Progenitor cell of endocrine pancreas (in vitro differentiated cells): ENCODE measurements at places on chromosomes 16 and 17. TPM values are rescaled to one million over a fixed set of nuclear protein-coding genes. Genes with fewer than 3 reads are reported as not detected.

GRCh38 chr17:50196036-50196435 is 5.4 kb downstream of the COL1A1 start:
- peaks cover 4% of the 10 kb centered on the region for H3K4me1 ChIP-seq
- no peaks in the 10 kb centered on the region for H3K36me3 ChIP-seq
- H3K27me3 ChIP-seq, result peaks cover 10% of the 10 kb centered on the region

GRCh38 chr17:65545705-65546523 is 15.5 kb downstream of the AXIN2 start:
- H3K27me3 ChIP-seq, result no peaks in the 10 kb centered on the region
- no peak for DNase-seq
- H3K4me3 ChIP-seq, result no peak overlapping the region

Gene PRSS36
- 0.65 and 0.69 TPM in 2 replicates for total RNA-seq

Gene FADS6
- total RNA-seq, result 0.14 and 0.42 TPM in 2 replicates

DNA sequence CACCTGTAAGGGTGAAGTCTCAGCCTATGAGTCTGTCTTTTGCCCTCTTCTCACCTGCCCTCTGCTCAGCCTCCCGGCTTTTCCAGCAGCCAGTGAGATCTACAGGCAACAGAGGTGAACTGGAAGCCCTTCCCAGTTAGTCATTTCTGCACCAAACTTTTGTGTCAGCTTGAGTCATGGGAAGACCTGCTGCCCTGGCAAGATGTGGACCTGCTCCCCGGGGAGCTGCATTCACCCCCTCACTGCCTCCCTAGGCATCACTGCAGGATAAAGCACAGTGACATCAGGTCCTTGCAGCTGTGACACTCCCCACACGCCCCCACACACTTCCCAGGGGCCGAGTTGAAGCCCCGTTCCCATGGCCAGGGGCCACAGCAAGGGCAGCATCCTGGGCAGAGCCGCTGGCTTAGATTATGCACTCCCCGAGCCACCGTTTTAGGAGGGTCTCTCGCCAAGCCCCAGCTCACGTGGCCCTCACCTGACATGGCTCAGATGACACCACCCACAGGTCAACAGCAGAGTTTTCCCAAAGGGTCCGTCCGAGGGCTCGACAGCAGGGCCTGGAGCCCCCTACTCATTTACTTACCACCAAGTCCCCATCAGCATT is 6.5 kb upstream of the ABR start:
- no peak overlapping the region for H3K27ac ChIP-seq
- no peaks in the 10 kb centered on the region for H3K36me3 ChIP-seq
- DNase-seq, result no peak
- H3K4me1 ChIP-seq, result no peaks in the 10 kb centered on the region

DNA sequence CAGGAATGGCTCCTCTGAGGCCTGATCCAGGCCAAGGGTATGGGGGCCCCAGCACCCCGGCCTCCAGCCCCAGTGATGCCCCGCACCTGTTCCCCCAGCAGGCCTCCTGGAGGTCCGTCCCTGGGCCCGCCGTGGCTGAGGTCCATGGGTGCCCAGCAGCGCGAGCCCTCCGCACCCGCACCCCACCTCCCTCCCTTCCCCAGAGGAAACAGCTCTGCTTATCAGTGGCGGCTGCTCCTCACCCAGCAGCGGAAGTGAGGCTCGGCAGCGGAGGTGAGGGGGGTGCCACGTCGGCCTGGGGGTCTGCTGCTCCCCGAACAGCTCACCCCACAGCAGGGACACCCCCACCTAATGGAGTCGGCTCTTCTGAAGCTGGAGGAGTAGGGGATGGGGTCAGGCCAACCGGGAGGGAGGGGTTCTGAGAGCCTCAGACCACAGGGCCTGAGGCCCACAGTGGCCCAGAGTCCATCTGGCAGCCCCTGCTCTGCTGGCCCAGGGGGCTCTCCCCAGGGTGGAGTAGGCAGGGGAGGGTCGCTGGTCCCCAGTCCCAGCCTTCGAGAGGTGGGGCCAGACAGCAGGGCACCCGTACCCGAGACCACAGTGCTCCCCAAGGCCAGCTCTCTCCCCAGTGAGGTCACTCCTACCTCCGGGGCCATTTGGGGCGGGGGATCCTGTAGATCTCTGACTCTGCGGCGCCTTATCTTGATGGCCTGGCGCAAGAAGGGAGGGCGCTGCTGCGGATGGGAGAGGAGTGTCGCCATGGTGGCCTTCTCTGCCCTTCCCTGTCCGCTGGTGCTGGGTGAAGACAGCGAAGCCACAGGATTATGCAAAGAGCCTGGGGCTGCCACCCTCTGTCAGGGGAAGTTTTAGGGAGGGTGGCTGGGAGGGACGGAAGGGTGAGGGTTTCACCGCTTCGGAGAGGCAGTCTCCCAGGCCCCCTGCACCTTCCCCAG is at the start of gene UNC13D:
TSS of gene UNC13D (minus strand) at position 828 of the 953 bp plus-strand sequence. CDS start at position 761, 67 bp downstream.
- no peak for DNase-seq
- no peak within 1 kb of the TSS for H3K4me3 ChIP-seq
- no peaks in the 10 kb centered on the region for H3K27me3 ChIP-seq
- peaks cover 6% of the 10 kb centered on the region for H3K36me3 ChIP-seq
- H3K27ac ChIP-seq, result peak within 1 kb of the TSS; percentile 86
- H3K4me1 ChIP-seq, result peaks cover 12% of the 10 kb centered on the region

Gene CDK5R1
- 6.1 and 6.2 TPM in 2 replicates for total RNA-seq

GRCh38 chr17:71114911-71115668 is 945.8 kb downstream of the KCNJ2 start:
- no peaks in the 10 kb centered on the region for H3K36me3 ChIP-seq
- DNase-seq, result no peak
- no peak overlapping the region for H3K4me3 ChIP-seq

Gene USP31
- 10.5 and 11.7 TPM in 2 replicates for total RNA-seq

DNA sequence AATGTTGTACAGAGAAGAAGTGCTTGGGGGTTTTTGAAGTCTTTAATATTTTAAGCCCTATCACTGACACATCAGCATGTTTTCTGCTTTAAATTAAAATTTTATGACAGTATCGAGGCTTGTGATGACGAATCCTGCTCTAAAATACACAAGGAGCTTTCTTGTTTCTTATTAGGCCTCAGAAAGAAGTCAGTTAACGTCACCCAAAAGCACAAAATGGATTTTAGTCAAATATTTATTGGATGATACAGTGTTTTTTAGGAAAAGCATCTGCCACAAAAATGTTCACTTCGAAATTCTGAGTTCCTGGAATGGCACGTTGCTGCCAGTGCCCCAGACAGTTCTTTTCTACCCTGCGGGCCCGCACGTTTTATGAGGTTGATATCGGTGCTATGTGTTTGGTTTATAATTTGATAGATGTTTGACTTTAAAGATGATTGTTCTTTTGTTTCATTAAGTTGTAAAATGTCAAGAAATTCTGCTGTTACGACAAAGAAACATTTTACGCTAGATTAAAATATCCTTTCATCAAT is 57.8 kb downstream of the HLF start:
- no peaks in the 10 kb centered on the region for H3K4me1 ChIP-seq
- H3K36me3 ChIP-seq, result no peaks in the 10 kb centered on the region
- H3K27me3 ChIP-seq, result no peaks in the 10 kb centered on the region
- H3K27ac ChIP-seq, result no peak overlapping the region

GRCh38 chr16:9805109-9805508 is 377.1 kb downstream of the GRIN2A start:
- no peak for DNase-seq
- H3K36me3 ChIP-seq, result no peaks in the 10 kb centered on the region
- H3K4me3 ChIP-seq, result no peak overlapping the region
- peaks cover 2% of the 10 kb centered on the region for H3K27me3 ChIP-seq
- no peaks in the 10 kb centered on the region for H3K4me1 ChIP-seq

Gene CD300H
- not detected in 2 replicates for total RNA-seq

DNA sequence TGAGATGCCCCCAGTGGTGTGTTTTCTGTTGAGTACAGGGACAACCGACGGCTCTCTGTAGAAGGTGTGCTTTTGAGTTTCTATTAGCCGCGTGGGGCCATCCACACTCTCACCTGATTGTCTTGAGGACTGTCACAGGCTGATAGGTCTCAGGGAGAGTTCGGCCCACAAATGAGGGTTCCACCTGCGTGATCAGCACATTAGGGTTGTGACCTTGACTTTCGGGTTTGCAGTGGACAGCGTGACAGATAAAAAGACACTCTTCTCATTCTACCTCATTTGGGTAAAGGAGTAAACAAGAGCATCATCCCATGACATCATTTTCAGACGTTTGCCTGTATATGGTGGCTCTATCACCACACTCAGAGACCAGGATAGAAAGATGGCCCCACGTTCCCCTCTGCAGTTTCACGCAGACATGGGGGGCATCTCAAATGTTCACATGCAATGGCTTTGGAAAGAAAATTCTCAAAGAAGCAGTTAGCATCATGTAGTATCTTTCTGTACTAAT is 74.3 kb upstream of the MRTFB start:
- no peaks in the 10 kb centered on the region for H3K27me3 ChIP-seq
- no peak for DNase-seq
- no peak overlapping the region for H3K4me3 ChIP-seq
- H3K27ac ChIP-seq, result no peak overlapping the region
- peaks cover 15% of the 10 kb centered on the region for H3K4me1 ChIP-seq

DNA sequence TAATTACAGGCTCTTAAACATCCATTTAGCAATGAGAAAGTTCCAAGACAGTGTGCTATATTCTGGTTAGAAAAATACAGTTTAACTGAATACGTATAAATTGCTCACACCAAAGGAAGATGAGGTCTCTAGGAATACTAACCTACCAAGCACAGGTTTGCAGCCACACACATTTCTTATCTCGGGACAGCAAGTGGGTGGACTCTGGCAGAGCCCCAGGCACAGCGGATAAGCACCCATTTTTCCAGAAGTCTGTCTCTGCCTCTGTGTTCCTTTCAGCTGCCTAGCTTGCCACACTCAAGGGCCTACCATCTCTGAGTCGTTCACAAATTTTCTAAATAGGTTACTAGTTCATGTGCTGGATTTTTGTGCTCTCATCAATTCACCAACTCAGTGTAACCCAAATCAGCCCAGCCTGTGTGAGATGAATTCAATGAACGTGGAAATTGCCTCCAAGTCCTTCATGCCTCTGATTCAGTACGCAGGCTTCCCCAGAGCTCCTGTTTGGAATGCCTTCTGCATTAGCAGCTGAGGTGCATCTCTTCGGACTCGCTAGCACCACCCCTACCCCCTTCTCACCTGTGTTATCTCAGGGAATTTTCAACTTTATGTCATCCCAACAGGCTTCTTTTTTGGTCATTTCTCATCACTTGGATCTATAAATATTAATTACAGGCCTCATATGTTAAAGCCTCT is 581.0 kb upstream of the CDH11 start:
- no peaks in the 10 kb centered on the region for H3K36me3 ChIP-seq
- no peak for DNase-seq
- H3K4me3 ChIP-seq, result no peak overlapping the region
- H3K4me1 ChIP-seq, result peaks cover 27% of the 10 kb centered on the region
- no peak overlapping the region for H3K27ac ChIP-seq

DNA sequence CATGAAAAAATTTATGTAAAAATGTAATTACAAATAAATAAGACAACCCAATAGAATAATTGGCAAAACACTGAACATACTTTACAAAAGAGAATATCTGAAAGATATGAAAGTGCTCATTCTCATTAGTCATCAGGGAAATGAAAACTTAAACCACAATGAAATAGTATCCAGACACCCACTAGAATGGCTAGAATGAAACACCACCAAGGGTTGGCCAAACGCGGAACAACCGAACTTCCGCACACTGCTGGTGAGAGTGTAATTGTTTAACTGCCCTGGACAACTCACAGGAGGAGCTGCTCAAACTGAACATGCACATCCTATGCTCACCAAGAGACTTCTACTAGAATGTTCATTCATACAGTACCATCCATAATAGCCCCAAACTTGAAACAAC is 5.8 kb upstream of the ZDHHC7 start:
- H3K36me3 ChIP-seq, result no peaks in the 10 kb centered on the region
- no peak overlapping the region for H3K27ac ChIP-seq
- H3K4me3 ChIP-seq, result no peak overlapping the region
- H3K27me3 ChIP-seq, result no peaks in the 10 kb centered on the region
